Omental fat pad (tissue), 4 donors: ENCODE measurements at places on chromosomes 2 and 18. TPM values are rescaled to one million over a fixed set of nuclear protein-coding genes. Genes with fewer than 3 reads are reported as not detected.

IL37 gene
- total RNA-seq = not detected

- no peak for DNase-seq
Measured at GRCh38 chr2:233087713-233088112, 27.6 kb downstream of the INPP5D start.

- no peak for DNase-seq
Measured at GRCh38 chr2:46697830-46698323, 217.7 kb downstream of the MCFD2 start.

CCDC85A gene
- 4.5 TPM for total RNA-seq

PDE11A gene
- total RNA-seq = not detected

CXCR2 gene
- 1.9 TPM for total RNA-seq

GRCh38 chr2:129798301-129798581 is 181.2 kb upstream of the RAB6C start:
- no peak for DNase-seq

- DNase-seq = no peak
Measured at GRCh38 chr2:109110170-109110569, 18.8 kb upstream of the SH3RF3 start.

DNA sequence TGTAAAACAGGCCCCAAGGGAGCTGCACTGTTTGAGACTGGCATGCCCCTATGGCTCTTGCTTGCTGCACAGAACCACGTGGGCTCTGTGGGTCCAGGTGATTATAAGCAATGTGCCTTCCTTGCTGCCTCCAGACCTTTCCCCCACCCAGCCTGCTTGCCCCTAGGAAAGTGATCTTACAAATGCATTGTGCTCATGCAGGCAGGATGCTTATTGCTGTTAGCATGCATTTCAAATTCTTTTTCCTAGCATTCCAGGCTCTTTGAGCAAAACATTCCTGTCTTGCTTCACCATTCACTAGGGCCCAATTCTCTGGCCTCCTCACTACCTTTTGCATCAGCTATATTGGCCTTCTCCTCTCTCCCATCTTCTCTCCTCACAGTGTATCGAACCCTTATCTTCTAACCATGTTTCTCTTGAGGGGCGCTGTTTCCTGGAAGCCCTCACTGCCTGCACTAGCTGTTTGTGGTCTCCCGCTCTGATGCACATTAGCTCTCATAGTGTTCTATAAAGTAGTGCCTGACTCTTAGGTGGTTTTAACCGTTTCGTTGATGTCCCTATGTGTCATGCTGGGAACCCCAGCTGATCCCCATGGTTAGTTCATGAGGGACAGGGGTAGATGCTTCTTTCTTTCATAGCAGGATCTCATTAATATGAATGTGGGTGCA is 152.9 kb upstream of the EPAS1 start:
- no peak for DNase-seq

GRCh38 chr2:242011167-242011513 is 141.6 kb downstream of the RTP5 start:
- DNase-seq = no peak

DNA sequence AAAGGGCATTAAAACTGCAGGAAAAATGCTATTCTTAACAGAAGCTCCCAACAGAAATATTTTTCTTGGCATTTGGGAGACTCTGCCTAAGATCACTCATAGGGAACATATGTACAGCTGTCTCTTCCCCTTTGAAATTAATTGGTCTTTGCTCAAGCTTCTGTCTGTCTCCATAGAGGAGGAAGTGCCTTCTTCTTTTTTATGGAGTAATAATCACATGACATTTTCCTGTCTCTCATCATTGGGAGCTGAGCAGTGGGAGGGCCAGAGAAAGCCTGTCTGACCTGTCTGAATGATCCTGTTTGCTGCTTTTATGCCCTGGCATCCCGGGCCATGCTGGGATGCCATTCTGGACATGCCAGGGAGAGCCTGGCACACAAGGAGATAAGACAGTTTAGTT is 145.6 kb downstream of the AQP4 start:
- no peak for DNase-seq

RPE gene
- total RNA-seq = 48.1 TPM

GRCh38 chr2:160221391-160222276 is 21.6 kb upstream of the ITGB6 start:
- DNase-seq = no peak

GRCh38 chr2:199693861-199694260 is 157.1 kb downstream of the FTCDNL1 start:
- DNase-seq = no peak

LAMA1 gene
- 7.4 TPM for total RNA-seq

PSD4 gene
- 27.6 TPM for total RNA-seq

SCN1A gene
- total RNA-seq = 0.09 TPM

DNA sequence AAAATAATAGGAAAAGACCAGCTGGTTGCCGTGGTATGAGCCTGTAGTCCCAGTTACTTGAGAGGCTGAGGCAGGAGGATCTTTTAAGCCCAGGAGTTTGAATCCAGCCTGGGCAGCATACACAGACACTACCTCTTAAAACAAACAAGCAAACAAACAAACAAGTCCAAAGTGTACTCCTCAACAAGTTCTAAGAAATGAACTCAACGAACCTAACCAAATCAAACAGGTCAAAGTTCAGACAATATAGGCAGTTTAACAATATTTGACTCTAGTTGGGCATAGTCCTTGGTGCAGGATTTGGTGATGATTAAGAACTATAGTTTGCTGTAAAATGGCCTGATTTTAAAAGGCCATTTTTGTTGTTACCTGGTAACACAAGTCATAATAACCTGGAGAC is 41.9 kb upstream of the RHOB start:
- DNase-seq = no peak

DNA sequence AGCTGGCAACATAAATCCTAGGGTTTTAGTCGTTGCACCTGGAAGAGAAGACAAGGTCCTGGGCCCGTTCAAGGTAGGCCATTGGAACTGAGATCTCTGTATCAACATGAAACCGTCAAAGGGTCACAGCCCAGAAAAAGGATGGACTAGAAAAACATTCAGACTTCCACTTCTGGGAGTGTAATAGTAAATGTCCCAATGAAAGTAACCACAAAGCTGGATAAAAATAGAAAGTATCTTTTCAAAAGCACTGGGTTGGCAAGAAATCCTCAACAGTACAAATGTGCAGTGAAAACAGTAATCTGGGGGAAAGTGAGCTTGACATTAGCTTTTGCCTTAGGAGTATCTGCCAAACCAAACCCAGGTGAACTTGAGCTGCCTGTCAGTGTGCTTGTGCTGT is 12.9 kb downstream of the CGREF1 start:
- no peak for DNase-seq
